Fibroblast of skin of right quadriceps (primary cell): ENCODE measurements at places on chromosomes 3 and 15.

DNA sequence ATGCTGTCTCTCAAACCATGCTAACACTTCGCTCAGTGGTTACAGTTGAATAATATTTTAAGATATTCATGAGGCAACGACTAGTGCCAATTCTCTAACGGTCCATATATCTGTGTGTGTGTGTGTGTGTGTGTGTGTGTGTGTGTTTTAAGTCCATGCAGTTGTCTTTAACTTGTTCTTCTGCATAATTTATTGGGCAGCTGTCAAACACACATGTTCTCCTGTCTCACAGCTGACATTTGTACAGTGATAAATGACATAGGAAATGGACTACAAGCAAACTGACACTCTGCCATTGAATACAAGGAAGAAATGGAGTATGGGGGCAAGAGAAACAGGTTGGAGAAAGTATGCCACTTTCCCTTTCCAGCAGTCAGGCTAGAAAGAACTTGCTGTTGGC is 172.0 kb downstream of the PDZRN3 start:
- DNase-seq, result no peak

DNA sequence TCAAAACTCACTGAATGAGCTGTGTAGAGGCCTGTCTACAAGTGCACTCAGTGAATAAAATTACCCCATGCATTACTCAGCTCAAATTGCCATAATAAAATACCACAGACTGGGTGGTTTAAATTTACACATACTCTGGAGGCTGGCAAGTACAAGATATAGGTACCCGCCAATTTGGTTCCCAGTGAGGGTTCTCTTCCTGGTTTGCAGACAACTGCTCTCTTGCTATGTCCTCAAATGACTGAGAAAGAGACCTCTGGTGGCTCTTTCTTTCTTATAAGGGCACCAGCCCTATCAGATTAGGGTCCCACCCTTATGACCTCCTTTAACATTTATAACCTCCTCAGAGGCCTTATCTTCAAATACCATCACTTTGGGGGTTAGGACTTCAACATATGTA is 237.0 kb downstream of the CPNE4 start:
- no peak for DNase-seq

DNA sequence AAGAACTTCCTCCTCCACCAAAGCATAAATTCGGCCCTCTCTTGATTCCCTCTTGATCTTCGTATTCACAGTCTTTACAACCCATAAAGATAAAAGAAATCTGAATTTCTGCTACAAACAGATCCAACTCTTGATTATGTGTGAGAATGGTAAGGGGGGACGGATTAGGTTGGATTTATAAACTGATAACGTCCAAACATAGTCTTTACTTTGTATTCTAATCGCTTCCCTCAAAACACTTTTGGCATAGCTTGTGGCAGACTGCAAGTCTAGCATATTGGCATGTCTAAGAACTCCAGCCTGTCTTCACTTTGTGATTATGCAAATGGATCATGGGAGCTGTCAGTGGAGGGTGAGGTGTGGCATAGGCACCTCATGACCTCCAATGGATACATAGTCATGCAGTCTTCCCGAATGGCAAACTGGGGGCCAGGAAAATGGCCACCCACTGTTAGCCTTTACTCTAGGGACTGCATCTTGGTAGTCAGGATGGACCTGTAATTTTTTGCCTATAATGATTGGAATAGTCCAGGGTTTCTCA is 24.3 kb upstream of the GPR171 start:
- no peak for DNase-seq

DNA sequence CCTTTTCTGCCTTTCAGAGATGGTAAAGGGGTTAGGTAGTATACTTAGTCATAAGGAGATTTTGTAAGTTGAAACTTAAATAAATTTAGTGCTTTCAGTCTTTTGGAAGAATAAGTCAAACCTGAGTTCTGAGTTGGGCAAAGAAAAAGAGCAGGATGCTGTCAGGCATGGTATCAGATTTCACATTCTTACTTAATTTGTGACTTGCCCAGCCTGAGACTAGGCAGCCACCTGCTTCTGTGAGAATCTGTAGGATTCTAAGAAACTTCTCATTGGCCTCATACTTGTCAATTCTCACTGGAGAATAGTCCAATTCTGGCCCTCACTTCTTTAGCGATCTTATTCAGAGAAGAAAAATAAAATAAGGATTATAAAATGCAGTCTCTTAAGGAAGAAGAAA is 577.5 kb downstream of the DIPK2A start:
- DNase-seq, result no peak

DNA sequence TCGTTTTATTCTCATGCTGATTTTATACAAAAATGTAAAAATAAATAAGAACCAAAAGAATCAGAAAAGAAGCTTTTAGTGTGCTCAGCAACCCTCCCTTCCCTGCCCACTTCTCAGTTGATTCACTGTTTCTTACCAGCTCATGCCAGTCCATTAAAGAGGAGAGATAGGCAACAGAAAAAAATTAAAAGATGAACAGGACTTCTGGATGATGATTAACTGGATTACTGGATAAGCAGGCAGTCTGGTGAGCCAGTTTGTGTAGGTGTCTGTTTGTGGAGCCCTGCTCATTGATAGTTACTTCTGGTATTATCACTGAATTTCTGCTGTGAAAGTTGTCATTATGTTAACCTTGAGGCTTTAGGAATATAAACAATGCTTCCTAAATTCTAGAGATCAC is 15.1 kb upstream of the GPR171 start:
- no peak for DNase-seq

GRCh38 chr3:87136066-87136596 is 91.0 kb upstream of the CHMP2B start:
- peak; percentile 8 for DNase-seq

DNA sequence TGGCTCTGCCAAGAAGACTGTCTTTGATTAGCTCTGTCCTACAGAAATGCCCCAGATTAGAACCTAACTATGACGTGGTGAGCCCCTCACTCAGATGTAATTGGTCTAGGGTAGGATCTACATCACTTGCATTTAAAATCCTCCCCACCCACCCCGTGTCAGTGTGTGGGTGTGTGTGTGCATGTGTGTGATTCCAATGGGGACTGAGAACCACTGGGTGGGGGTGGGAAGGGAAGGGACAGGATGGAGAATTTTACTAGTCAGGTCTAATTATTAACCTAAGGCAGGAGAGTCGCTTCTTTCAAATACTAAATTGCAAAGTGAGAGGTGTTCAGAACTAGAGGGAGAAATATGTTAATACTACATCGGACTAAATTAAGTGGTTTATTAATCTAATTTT is 91.7 kb downstream of the TBL1XR1 start:
- DNase-seq, result no peak

- DNase-seq, result peak; percentile 83
Observed at GRCh38 chr15:90249203-90249863, at the start of gene TTLL13. Gene TTLL13 (plus strand): TSS chr15:90249556. CDS start chr15:90250631, 1,075 bp downstream.

GRCh38 chr3:31210068-31210645 is 315.7 kb upstream of the GADL1 start:
- DNase-seq, result no peak

- DNase-seq, result no peak
Observed at GRCh38 chr3:61933798-61934504, 372.6 kb downstream of the PTPRG start.

DNA sequence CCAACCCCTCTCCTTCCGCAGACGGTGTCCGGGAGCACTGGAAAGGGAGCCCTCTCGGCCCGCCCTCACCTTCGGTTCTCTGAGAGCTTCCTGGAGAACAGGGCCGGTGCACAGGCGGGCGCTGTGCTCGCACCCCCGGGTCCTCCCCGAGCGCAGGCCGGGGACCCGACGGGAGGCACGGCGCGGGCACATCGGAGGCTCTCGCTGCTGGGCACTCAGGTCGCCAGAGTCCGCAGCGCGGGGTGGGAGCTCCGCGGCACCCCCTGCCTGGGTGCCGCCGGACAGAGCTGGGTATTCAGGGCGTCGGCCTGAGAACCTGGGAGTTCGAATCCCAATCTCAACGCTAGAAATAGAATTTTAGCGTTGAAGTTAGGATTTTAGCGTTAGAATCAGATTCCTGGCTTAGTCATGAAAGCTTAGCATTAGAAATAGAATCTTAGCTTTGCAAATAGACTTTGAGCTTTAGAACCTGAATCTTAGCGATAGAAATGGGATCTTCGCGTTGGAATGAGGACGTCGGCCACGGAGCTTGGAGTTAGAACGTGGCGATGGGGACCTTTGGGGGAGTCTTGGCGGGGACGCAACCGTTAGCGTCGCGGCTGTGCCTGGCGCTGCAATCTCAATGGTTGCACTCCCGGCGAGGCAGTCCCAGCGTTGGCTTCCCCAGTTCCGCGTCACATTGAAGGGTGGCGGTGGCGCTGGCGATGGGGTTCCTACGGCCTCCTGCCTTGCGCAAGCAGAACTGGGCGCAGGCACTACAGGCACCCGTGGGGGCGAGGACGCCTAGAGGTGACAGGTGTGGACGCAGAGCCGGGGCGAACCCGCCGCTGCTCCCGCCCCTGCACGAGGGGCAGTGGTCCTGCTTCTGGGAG is 549 bp downstream of the TRH start:
- no peak for DNase-seq

DNA sequence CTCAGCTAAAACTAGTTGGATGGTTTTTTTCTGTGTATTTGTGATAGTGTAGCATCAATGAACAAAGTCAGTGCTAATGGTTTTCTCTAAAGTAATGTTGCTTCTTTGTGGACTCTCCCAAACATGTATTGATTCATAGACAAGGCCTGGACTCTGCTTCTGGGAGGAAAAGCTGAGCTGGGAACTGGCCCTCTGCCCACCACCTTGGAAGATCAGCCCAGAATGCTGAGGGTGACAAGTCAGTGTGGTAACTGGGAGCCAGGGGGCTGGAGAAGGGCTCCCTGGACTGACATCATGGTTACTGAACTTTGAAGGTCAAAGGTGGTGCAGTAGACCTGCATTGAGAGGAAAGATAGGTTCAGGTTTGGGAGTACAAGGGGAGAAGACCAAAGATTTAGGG is 3.0 kb downstream of the ARHGAP31 start:
- peak; percentile 70 for DNase-seq

DNA sequence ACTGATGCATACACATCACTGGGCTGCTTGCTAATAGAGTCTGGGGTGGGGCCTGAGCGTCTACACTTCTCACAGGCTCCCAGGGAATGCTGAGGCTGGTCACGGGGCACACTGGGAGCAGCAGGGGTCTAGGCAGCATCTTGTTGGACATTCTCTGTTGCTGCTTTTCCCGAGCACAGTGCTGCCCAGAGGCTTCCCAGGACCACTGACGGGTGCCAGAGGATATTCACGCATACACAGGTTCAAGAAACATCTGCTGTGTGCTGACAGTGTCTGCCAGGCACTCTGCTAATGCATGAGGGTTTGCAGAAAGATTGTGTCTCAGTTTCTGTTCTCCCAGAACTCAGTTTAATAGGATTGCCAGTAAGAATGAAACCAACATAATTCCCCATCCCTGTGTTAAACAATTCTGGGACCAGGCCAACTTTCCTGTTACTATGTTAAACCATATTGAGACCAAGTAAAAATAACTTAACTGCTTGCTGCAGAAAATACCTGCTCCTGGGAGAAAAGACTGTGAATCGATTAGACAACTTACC is 23.9 kb upstream of the BCL2L10 start:
- peak; percentile 22 for DNase-seq

GRCh38 chr15:51801391-51801835 is 28.0 kb upstream of the TMOD3 start:
- DNase-seq, result no peak

GRCh38 chr3:19886404-19886803 is 47.6 kb downstream of the EFHB start:
- DNase-seq, result no peak

- peak; percentile 31 for DNase-seq
Observed at GRCh38 chr15:48800811-48801455, 9.9 kb downstream of the CEP152 start.

DNA sequence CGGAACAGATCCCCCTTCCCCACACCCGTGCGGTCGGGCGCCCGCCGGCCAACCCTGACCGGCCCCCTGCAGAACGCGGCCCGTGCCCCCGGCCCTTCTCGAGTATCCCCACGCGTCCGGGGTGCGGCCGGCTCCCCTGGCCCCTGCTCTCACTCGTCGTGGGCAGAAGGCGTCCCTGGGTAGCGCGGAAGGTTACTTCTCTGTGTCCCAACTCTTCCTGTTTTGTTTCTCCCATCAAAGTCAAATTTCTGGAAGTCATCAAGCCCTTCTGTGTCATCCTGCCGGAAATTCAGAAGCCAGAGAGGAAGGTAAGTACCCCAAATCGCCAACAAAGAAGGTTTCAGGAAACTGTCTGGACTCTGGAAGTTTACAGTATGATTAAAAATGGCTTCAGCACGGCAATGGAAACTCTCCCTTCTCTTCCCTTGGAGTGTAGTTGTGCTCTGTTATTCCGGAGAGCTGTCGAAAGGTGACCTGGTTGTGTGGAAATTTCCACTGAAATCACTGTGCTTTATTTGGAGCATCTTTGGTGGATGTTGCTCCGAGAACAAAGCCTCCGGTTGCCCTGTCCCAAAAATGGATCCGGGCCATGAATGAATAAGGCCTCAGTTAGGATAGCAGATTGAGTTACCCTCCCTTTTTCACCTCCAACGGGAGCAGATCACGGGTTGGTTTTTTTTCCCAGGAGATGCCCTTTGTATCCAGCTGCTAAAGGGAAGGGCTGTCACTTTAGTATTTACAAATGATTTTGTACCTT is 536 bp downstream of the SEC61A1 start:
- DNase-seq, result no peak

- DNase-seq, result no peak
Observed at GRCh38 chr3:44058868-44059203, 182.8 kb upstream of the TOPAZ1 start.

GRCh38 chr15:85443046-85443445 is 62.6 kb downstream of the AKAP13 start:
- DNase-seq, result no peak

DNA sequence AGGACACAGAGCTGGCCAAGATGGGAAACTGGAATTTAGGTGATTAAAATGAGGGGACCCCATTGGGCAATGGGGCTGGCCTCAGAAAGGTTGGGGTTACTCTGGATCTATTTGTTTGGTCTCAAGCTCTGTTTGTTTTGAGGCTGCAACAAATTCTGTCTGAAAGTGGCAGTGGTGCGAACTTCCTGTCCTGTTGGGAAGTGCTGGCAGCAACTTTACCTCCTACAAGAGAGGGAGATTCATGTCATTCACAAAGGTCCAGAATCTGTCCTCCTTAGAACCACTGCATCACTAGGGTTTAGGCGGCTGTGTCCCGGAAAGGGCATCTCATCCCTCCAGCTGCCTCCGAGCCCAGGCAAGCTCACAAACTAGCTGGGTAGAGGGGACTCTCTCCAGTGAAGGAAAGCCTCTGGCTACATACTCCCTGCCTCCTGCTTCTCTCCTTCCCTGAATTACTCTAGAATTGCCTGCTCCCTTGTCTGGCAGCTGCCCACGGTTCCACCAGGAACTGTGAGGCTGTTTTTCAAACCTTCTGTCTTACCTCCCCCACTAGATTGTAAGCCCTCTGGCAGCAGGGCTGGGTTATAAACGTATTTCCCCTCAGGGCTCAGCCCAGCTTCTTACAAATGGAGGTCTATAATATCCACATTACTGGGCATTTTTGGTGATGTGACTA is 23.6 kb downstream of the MEGF11 start:
- no peak for DNase-seq

DNA sequence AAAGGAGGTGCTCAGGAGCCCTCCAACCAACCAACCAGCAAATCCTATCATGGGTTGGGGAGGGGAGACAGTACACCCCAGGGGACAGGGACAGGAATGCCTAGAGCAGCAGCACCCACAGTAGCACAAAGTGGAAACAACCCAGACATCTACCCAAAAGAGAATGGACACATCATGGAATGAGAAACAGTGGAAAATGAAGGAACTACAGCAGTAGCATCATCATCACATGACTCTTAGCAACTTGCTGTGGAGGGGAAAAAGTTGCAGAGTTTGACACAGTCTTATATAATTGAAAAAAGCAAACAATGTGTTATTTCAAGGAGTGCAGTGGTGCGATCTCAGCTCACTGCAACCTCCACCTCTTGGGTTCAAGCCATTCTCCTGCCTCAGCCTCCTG is 11.0 kb downstream of the C3orf22 start:
- no peak for DNase-seq
